Nephron progenitor cell (in vitro differentiated cells): ENCODE measurements at places on chromosomes 6 and 20.

DNA sequence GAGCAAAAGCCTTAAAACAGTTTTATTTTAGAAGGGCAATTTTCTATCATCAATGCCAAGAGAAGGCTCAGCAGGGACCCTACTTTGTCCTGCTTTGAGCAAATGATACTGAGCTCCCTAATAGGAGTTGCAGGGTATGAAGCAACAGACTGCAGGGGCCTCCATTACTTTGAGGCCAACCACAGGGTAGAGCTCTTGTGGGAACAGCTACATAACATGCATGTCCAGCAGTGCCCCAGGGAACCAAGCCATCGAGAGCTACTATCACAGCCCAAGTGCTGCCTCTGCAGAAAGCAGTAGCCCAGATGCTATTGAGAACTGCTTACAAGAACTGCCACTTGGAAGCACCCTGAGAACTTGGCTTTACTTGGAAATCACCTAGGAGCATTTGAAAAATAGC, 222.1 kb downstream of the LAMA2 start:
- no peak for DNase-seq

GRCh38 chr6:16067568-16067967, 61.3 kb upstream of the MYLIP start:
- DNase-seq, result no peak

GRCh38 chr6:28867086-28867409, 56.7 kb downstream of the TRIM27 start:
- DNase-seq, result no peak

GRCh38 chr20:4026093-4026601, 10.8 kb upstream of the RNF24 start:
- DNase-seq, result no peak

GRCh38 chr20:63826753-63827152, 4.3 kb downstream of the ZBTB46 start:
- DNase-seq, result no peak

GRCh38 chr6:100461278-100461916, 3.3 kb downstream of the SIM1 start:
- DNase-seq, result peak; percentile 67
